Stimulated activated CD4-positive, alpha-beta T cell treated with anti-CD3 and anti-CD28 coated beads, Interleukin-1b, Interleukin-23, amount 100 ng/mL, for 24 hours (primary cell): ENCODE measurements at places on chromosomes 12 and 14.

DNA sequence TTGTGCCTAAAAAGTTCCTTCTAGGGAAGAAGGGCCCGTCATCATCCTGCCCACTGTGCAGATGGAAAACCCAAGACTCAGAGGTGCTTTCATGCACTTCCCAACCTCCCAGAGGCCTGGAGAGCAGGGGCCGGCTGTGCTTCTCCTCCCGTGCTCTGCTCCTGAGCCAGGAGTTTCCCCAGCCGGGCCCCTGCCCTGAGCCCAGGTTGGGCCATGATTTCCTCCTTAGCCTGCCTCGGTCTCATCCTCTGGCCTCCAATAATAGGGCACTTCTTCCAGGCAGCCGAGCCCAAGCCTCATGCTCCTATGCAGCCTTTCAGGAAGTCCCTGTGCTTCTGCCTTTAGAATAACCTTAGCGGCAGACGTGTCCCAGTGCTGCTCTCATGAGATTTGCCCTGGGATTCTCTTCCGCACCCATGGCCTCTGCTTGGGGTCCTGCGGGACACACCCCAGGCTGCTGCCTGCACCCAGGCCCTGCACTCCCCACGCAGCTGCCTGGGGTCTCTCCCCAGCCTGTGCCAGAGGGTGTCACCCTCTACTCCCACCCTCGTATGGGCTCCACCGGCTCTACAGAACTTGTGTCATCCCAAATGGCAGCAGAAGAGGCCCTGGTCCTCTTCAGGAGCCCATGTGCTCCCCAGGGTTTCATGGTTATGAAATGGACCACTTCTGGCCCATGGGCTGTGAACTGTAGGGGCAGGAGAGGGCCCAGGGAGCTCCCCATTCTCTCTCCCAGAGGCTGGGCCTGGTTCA is 359.3 kb downstream of the ADGRD1 start:
- no peak for DNase-seq

- no peak for DNase-seq
Measured at GRCh38 chr14:105171004-105171673, 2.6 kb upstream of the JAG2 start.

DNA sequence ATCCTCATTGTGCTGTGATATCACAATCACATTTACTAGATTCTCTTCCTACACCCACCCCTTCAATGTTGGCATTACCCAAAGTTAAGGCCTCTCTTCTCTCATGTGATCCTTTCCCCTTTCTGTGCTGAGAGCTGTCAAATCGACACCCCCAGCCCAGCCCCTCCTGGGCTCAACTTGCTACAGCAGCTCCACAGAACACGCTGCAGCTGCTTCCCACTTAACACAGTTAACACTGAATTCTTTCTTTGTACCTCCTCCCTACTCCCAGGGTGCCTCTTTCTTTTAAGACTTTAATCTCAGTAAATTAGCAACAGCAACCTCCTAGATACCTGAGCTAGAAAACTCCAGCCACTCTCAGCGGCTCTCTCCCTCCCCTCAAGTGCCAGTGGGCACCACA is 17.8 kb downstream of the SPTB start:
- no peak for DNase-seq

DNA sequence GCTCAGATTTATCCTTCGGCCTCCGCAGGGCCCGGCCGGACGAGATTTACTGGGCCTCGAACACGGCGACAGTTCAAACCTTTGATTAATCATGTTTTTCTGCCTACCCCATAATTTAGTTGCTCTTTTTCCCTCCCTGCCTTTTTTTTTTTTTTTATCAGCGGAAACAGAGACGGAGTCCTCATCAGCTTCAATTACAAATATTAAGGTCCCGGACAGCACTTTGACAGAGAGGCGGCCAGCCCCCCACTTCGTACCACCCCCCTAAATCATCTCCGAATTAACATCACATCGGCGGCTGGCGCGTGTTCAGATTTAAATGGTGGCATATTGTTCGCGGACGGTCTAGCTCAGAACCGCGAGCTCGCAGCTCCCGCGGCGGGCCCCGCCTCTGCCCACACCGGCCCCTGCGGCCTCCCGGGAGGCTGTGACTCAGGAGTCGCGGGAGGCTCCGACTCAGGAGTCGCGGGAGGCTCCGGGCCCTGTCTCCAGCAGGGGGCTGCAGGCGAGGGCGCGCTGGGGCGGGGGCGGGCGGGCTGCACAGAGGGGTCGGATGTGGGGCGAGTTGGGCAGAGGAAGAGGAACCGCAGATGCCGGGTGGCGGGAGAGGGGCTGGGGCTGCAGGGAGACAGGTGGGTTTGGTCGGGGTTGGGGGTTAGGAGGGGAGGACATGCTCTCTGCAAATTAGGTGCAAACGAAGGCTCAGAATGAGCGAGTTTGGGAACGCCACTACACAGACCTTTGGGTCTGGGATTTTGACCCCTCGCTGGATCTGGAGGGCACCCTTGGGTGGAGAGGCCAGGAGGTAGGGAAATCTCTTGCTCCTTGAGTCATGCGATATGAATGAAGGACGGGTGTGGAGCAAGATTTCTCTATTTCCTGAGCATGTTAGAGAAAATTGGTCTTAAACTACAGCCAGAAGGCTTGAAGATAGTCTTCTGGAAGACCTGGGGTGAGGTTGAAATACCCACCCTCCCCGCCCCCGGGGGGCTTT is 19.6 kb upstream of the ATP5MC2 start:
- peak; percentile 18 for DNase-seq

DNA sequence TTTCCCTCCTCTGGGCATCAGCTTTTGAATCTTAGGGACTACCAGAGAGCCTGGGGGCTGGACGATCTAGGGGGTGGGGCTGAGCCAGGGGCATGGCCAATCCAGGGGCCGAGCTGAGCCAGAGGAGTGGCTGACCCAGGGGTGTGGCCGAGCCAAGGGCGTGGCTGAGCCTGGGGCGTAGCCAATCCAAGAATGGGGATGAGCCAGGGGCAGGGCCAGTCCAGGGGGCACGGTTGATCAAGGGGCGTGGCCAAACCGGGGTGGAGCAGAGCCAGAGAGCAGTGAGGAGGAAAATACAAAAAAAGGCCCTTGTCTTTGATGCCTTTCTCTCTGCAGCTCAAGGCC is 219.3 kb upstream of the NOS1 start:
- DNase-seq: no peak

DNA sequence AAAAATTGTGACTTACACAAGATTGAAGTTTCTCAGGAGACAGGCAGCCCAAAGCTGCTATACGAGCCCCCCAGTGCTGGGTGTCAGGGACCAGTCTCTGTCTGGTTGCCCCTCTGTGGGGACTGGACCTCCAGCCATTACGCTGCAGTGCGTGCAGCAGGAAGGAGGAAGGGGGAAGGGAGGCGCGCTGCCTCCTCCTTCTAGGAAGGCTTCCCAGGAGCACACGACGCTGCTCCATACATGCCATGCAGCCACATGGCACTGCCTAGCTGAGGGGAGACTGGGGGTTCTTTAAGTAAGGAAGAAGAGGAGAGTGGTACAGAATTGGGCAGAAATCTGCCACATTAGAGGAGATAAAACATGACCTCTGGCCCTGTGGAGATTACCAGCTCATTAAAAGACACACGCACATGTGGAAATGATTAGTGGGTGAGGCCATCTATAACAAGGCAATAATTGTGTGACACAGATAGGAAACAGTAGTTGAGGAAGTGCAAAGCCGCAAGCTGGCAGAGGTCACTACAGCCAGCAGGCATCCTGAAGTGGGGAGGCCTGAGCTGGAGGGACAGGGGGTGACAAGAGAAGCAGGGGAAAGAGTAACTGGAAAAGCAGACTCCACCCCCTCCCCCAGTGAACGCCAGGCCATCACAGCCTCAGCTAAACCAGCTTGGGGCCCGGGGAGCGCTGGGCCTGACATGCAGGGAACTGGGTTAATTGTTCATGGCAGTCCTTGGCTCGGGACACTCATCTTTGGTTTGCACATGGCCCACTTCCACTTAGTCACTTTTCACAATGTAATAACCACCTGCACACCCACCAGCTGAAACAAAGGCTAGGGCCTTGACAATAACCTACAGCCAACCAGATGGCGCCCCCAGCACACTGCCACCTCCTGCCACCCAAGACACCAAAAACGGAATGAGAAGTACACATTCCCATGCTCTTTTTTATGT is 39.6 kb downstream of the CCDC88C start:
- DNase-seq: no peak

- DNase-seq: no peak
Measured at GRCh38 chr12:69553628-69554248, 31.5 kb upstream of the CCT2 start.

GRCh38 chr12:69442894-69443293 is 27.3 kb upstream of the FRS2 start:
- no peak for DNase-seq

DNA sequence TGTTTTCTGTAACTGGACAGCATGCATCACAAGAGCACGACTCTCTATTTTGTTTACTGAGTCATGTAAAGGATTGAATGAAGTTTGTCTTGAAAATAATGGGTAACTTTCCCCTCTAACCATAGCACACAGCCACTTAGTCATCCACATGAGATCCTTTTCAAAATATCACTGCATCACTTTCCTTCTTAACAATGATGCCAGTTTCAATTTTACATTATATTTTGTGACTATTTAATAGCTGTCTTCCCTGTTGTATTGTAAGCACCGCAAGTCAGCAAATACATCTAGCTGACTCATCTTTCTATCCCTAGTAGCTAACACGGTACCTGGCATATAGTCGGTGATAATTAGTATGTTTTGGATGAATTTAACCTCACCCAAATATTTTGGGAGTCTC is 83.3 kb upstream of the PPM1H start:
- no peak for DNase-seq

DNA sequence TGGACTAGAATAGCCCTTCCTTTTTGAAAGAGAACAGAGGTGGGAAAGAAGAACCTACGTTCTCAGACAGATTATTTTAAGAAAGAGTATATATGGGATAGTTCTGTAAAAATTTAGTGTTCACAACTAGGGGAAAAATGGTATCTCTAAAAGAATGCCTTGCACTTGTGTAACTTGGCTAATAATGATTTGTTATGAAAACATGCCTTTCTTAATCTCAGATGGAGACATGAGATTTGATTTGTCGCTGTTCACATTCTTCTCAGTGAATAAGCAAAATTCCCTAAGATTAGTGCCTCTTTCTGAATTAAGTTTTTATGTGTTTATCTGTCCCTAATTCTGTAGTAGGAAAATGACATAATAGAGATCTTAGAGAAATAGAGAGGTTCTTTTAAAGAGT is 100.8 kb downstream of the USP15 start:
- DNase-seq: no peak

- no peak for DNase-seq
Measured at GRCh38 chr12:47207829-47208248, 128.1 kb upstream of the AMIGO2 start.

DNA sequence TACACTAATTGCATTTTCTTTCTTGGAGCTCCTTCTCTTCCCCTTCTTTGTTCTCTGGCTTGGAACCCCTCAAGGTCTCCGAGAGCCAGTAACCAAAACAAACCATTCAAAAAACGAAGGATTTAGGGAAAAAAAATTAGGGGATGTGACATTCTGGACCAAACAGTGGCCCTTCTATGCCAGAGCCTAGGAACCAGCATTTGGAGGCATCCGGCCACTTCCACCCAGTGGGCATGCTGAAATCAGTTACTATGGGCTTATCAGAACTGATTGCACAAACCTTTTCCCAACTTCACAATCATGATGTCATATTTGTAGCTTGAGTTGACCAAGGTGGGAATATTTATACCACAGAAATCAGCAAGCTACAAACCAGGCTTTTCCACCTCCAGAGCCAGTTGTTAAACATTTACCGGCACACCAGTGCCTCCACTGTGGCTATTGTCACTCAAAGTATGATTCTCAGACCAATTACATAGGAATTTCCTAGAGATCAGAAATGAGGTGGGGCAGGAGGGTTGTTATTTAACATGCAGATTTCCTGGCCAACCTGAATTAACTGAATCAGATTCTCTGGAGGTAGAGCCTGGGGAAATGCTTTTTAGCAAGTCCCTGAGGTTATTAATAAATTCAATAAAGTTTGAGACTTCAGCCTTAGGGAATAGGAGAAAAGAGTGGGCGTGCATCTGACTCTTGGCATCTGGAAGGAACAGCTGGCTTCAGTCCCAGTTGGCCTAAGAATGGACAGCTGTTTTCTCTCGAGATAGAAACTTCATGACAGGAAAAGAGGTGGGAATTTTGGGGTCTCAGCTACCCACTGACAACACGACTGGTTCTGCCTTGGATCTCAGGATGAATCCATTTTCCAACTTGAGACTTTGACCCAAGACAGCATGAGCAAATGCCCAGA is 273.9 kb downstream of the ZFP36L1 start:
- no peak for DNase-seq

- no peak for DNase-seq
Measured at GRCh38 chr12:23424685-23425084, 524.8 kb downstream of the SOX5 start.

DNA sequence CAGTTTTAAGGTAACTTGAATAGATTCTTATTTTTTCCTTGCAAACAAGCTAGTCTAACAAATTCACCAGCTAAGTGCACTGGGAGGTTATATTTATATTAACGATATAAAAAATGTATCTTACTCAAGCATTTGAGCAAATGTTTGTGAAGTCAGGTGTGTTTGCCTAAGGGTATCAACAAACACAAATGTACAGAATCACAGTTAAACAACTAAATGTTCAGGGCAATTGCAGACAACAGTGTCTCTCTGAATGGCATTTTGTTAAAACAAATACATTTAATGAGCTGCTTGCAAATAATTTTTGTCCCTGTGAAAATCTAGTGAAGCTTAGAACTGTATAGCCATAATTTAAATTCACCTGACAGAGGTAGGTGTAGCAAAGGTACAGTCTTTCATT is 28.2 kb upstream of the FLRT2 start:
- DNase-seq: no peak

DNA sequence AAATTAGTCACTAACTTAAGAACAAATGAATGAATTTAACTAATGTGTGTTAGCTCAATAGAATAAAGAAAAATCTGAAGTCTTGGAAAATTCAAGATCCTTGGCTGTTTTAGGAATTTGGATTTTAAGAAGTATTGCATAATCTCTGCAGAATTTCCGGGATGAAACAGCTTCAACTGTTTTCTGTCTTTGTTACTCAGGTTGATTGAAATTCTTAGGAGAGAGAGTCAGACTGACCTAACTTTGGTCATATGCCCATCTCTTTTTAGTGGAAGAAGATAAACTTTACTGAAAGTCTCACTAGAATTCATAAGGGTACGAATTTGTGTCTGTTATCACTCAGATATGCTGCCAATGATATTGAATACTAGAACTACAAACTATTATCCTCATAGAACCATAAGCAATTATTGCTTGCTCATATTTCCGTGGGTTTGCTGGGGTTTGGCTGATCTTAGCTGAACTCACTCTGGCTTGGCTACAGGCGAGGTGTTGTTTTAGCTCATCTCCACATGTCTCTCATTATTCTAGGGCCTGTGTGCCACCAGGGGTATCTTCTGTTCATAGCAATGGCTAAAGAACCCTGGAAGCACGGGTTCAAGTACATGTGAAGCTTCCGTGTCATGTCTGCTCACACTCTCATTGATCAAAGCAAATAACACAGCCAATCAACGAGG is 257.4 kb upstream of the NOVA1 start:
- DNase-seq: no peak

GRCh38 chr14:30991408-30991807 is 34.0 kb upstream of the AP4S1 start:
- DNase-seq: no peak
